ENCODE measurements at places on chromosomes 7 and 10. TPM values are rescaled to one million over a fixed set of nuclear protein-coding genes. Genes with fewer than 3 reads are reported as not detected.

MKI67 gene
- total RNA-seq = 4.8 TPM

- no peak for DNase-seq
Measured at GRCh38 chr7:158110034-158110590, 477.5 kb downstream of the PTPRN2 start.

TNRC18 gene
- total RNA-seq = 91.2 TPM

GRCh38 chr7:28179120-28180030 is 1.2 kb downstream of the JAZF1 start:
- peak; percentile 79 for DNase-seq

SUN1 gene
- 147 TPM for total RNA-seq

- DNase-seq = no peak
Measured at GRCh38 chr10:8424555-8425211, 370.2 kb downstream of the GATA3 start.

TBC1D12 gene
- total RNA-seq = 27.2 TPM

DNA sequence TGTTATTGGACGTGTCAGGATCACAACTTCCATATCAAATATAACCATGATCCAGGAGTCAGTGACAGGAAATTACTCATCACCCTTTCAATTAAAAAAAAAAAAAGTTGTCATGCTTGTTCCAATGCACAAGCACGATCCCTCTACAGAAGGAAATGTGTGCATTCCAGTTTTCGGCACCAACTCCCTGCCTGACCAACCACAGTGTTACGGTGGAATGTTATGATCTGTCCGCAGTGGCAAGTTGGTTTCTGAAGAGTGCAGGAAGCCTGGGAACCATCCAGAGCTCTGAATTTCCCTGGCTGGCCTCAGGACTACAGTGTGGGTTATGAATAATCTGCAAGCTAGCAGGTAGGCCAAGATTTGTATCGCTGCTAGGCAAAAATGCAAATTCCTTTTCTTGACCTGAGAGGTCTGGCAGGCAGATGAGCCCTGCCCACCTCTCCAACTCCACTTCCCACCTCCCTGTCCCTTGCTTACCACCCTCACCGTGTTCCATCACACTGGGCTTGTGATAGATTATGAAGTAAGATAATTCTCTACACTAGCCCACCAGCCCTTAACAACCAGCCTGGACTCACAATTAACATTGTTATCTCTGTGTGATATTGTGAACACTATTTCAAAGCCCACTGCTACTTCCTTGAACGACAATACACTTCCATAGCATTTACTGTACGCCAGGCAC is 20.4 kb downstream of the FRMPD2 start:
- DNase-seq = no peak

GRCh38 chr7:98994046-98994944 is 116.0 kb downstream of the TRRAP start:
- no peak for DNase-seq

Data from transverse colon (tissue), 4 donors.